ENCODE measurements at places on chromosomes 4 and X.
A peak's percentile ranks its signal among the peaks of the same experiment; 100 is the strongest.

GRCh38 chr4:162163892-162164759 is at the start of gene FSTL5:
Gene FSTL5 (minus strand): TSS chr4:162164000. CDS start chr4:162111396, 52,604 bp downstream.
- peak; percentile 47 for DNase-seq

- no peak for DNase-seq
These were observed 132.8 kb upstream of the STIM2 start for GRCh38 chr4:26727844-26728243.

DNA sequence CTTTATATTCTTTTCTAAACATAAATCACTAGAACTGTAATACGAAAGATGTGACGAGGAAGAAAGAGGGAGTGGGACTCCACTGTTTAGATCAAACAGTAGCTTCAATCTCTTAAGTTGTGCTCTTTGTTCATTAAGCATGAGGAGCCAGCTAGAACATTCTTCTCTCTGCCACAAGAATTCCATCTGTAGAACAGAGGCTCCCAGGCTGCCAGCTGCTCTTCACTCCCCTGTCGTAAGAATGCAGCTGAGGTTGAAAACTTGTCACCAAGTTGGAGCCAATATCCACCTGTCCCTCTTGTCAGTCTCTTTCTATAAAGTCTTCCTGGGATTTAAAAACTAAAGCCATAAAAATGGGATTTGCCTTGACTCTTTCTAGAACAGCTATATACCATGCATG is 65.0 kb upstream of the SEC24B start:
- DNase-seq: no peak

- DNase-seq: no peak
These were observed 52.4 kb upstream of the MMAA start for GRCh38 chr4:145566768-145567167.

DNA sequence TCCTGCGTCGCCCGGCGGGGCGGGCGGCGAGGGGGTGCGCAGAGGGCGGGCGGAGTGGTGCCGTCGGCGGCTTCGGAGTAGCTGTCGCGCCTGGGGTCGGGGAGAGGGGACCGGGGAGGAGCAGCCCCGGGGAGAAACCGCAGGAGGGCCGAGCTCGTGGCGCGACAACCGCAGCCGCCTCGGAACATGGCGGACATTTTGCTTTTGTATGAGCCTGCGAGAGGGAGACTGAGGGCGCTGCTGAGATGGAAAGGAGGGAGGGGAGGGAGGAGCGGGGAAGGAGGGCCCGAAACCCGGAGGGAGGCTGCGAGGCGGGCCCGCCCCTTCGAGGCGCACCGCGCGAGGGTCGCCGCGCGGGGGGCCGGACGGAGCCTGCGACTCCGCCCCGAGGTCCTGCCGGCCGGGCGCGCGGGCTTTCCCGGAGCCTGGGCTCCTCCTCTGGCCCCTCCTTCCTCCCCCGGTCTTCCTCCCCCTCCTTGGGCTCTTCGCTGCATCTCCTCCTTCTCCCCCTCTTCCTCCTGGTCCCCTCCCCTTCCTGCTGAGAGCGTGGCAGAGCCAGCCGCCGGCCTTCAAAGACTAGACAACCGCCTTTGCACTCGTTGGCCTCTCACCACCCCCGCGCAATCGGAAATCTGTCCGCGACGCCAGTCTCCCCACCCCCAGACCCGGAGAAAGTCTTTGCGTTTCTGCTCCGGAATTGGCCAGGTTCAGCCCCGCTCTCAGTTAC is 1.1 kb downstream of the INTS6L start:
- peak; percentile 85 for DNase-seq

DNA sequence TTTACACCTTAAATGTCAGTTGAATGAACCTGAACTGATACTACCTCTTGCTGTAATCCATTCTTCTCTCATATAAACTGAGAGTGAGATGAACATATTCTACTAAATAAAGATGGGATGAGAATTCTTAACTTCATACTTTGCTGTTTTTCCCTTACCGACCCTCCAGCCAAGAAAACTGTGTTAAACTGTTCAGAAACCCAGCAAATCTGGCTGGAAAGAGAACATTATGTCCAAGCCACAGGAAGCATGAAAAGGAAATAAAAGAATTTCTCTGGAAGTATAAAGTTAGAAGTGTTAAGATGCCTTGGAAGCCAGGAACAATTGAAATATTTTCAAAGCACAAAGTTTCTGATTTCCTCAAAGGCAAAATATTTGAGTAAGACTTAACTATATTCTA is 22.9 kb downstream of the NPY1R start:
- no peak for DNase-seq

DNA sequence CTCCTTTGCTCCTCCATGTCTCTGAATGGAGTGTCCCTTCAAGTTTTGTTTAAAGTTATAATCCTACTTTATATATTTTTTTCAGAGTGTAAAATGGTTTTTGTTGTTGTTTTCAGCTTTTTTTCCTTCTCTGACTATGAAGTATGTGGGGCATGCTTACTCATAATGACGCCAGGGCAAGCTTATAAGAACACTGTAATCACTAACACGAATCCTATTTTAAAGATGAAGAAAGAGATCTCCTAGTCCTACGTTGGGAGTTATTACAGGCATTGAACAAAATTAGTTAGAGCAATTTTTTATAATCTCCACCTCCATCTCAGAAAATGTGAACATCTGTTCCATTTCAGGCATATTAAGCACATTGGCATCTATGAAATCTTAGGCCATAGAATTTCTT is 268.1 kb upstream of the MAGEB2 start:
- DNase-seq: no peak

DNA sequence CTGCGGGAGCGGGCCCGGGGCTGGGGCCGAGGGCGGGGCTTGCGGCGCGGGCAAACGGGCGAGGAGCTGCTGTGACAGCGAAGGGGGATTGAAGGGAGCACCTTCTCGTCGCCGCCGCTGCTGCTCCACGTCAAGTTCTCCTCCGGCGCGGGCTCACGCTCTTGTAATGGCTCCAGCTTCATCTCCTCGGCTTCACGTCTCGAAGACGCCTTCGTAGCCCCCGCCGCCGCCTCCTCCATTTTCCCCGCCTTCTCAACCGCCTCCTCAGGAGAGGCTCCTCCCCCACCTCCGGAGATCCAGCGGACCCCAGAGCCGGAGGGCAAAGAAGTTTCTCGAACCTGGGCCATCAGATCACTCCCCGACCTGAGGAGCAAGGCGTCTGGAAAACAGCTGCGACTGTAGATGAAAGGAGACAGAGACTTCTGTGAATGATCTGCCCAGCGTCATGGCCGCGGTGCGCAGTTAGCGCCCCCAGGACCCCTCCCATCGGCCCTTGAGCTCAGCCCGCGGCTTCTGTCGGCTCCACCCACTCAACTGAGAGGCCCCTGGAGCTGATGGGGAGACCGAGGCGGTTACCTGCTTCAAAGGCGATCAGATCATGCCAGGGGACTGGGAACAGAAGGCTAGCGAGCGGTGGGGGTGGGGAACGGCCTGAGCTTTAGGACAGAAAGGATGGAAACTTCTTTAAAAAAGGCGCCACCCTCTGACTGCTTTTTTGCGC is 895 bp downstream of the USP51 start:
- DNase-seq: peak; percentile 66

- DNase-seq: peak; percentile 62
These were observed 69.6 kb upstream of the BCOR start for GRCh38 chrX:40167233-40167849.

DNA sequence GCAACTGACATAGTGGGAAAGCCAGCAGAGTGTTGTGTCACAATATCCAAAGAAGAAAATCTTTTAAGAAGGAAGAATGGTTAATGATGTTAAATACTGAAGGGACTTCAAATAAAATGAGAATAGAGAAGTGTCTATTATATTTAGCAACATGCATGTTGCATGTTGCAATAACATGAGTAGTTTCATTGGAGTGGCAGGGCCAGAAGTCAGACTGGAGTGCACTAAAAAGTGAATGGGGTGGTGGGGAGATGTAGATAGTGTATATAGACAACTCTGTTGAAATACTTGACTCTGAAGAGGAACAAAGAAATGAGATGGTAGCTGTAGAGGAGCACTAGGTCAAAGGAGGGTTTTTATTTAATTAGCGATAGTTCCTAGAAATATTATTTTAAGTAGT is 9.5 kb upstream of the AMMECR1 start:
- DNase-seq: peak; percentile 66

DNA sequence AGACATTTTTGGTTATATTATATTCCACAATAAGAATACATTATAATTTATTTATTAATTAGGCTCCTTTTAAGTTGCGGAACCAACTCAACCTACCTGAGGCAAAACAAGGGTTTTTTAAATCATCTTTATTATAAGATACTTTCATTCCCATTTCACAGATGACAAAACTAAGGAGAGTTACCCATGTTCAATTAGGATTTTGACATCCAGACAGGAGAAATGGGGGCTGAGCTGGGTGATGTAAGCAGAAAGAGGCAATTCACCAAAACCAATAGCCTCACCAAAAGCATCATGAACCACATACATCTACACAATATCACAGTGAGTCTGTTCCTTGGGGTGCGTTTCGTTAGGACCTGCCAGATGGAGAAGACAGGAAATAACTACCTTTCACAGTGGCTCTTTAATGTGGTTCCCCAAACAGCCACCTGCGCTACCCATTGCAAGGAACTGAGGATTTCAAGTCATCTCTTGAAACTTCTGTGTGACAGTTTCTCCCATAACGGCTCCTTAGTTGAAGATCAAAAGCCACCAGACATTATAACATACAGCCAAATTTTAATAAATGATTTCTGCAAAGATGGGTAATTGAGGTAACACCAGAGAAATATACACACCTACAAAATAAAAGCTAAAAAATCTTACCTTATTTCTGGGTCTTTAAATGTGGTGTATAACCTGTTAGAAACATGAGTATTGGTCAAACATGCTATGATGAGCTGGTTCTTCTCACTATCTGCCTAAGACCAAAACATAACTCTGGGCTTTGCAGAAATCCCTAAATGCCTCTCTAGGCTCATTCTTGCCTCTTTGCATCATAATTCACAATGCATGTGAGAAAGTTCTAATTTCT is 190.6 kb upstream of the LEF1 start:
- no peak for DNase-seq

GRCh38 chrX:139222511-139223200 is 307.9 kb upstream of the F9 start:
- no peak for DNase-seq

- no peak for DNase-seq
These were observed 412.6 kb upstream of the NDST3 start for GRCh38 chr4:117621673-117622072.

DNA sequence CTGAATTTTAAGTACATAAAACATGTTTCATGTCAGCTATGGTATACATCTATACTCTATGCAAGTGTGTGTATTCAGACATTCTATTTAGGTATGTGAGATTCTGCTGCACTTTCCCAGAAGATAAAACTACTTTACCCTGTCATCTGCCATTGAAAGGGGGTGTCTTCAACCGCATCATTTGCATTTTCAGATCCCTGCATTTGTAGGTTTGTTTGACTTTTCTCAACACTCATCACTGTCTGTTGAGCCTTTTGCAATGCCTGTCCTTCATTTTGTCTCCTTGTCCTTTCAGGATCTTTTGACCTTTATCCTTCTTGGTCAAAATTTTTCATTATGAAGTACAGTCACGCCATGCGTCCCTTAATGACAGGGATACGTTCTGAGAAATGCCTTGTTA is 103.5 kb downstream of the TMA16 start:
- no peak for DNase-seq

GRCh38 chr4:121306931-121307330 is 73.9 kb downstream of the QRFPR start:
- DNase-seq: no peak

GRCh38 chrX:154136627-154137161 is 7.3 kb upstream of the OPN1LW start:
- DNase-seq: peak; percentile 88

DNA sequence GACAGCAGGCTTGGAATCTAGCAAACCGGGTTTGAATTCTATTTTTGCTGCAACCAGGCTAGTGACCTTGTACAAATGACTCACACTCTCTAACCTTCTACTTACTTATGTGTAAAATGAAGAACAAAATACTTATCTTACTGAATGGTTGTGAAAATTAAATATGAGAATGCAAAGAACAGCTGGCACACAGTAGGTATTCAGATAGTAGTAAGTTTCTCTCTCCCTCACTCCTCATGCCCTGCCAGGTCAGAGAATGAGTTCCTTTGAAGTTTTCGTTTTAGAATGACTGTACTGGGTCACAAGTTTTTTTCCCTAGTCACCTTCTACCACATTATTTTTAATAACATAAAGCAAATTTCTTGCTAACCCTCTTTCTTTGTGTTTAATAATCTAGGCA is 33.0 kb downstream of the CISD2 start:
- DNase-seq: no peak

DNA sequence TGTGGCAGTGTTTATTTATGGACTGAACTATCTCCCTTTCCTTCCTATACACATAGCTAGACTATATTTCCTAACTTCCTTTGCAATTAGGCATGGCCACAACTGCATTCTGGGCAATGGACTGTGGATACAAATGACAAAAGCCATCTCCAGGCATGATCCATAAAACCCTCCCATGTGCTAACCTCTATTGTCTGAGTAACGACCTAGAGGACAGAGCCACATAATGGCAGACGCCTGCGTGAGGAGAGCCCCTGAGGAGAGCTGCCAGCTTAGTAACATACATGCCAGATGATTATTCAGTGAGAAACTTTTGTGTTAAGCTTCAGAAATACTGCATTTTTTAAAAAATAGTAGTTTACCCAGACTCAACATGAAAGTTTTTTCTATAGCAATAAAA is 142.9 kb downstream of the ADGRA3 start:
- DNase-seq: no peak

DNA sequence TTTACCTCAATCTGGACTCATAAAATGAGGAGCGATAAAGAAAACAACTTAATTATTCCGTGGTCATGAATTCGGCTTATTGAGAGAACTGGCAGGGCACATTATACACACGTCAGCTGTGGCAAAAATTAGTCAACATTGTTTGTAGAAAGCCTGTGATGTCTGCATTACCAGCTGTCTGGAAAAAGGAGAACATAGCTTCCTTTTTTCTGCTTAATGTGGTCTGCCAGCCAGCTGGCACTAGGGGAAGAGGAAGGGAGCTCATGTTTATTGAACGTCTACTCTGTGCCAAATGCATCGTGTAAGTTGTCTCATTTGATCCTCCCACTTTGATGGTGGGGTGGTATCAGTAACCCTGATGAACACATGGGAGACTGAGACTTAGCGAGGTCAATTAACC is 367.6 kb downstream of the ARHGAP24 start:
- peak; percentile 78 for DNase-seq

- DNase-seq: no peak
These were observed 21.6 kb downstream of the NYX start for GRCh38 chrX:41468647-41469323.

- DNase-seq: no peak
These were observed 30.8 kb upstream of the NDUFC1 start for GRCh38 chr4:139333046-139333445.

GRCh38 chr4:89382439-89382838 is 74.8 kb upstream of the GPRIN3 start:
- no peak for DNase-seq

- no peak for DNase-seq
These were observed 102.4 kb upstream of the ZDHHC15 start for GRCh38 chrX:75625232-75625631.

GRCh38 chr4:20984576-20984836 is 284.2 kb downstream of the PACRGL start:
- DNase-seq: no peak

DNA sequence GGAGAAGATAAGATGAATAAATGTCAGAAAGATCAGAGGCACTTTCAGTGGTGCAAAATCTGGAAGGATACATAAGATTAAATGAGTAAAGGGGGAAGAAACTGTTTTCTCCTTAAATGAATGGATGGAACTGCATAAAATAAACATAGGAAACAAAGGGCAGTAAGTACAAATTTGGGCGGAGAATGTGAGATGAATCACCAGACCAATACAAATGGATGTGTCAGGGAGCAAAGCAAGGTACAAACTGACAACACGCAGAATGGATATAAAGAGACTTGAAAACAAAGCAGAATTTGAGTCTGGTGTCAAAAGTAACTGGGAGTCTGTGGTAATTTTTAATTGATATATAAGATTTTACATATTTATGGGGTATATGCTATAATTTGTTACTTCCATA is 175.3 kb upstream of the PCDH18 start:
- no peak for DNase-seq
